NCI-H2029 (cell line): ENCODE measurements at places on chromosomes 5 and 9.

DNA sequence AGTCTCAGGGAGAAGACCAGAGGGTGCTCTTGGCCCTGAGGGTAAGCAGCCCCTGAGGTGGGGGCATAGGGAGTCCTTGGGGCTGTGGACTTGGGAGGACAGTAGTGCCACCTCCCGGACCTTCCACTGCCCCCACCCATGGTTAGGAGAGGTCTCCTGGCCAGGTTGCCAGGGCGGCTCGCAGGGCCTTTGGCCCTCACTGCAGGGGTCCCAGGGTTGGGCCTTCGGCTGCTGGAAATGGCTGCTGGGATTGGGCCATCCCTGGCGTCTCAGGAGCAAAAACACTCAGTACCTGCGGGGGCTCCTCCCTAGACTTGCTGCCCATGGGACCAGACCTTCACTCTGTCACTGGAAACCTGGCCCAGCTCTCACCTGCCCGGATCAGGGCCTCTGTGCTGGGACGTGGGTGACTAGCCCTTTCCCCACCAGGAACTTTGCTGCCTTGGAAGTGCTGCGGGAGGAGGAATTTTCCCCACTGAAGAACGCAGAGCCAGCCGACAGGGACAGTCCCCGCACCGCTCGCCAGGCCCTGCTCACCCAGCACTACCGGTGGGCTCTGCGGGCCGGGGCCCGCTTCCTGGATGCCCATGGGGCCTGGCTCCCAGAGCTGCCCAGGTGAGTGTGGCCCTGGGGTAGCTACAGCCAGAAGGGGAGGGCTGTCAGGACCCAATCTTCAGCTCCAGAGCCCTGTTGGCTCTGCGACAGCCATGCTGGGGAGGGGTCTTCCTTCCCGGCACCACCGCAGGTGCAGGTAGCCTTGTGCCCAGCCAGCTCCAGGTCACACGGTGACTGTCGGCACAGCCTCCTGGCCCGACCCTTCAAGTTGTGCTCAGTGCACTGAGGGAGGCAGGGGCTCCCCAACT is 3.2 kb downstream of the UAP1L1 start:
- no peak for DNase-seq

DNA sequence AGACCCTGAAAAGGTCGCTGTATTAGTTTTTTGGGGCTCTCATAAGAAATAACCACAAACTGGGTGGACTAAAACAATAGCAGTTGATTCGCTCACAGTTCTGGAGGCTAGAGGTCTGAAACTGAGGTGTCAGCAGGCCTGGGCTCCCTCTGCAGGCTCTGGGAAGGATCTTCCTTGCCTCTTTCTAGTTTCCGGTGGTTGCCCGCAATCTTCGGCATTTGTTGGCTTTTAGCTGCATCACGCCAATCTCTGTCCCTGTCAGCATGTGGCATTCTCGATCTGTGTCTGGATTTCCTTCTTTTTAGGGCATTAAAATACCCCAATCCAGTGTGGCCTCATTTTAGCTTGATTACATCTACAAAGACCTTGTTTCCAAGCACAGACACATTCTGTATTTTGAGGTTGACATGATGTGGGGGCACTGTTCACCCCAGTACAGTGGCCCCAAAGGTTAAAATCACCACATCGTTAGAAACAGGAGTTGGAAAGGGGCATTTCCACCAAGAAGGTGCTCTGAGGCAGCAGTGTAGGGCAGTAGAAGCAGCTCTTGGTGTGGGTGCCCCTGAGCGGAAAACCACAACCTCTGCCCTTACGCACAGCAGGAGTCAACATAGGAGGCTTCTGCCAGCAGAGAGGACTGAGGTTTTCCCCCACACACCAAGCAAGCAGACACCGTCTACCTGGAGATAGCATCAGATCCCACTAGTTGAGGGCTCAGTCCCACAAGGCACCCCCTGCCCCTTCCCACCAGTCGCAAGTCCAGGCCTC is 13.5 kb downstream of the ZNF79 start:
- DNase-seq, result no peak

DNA sequence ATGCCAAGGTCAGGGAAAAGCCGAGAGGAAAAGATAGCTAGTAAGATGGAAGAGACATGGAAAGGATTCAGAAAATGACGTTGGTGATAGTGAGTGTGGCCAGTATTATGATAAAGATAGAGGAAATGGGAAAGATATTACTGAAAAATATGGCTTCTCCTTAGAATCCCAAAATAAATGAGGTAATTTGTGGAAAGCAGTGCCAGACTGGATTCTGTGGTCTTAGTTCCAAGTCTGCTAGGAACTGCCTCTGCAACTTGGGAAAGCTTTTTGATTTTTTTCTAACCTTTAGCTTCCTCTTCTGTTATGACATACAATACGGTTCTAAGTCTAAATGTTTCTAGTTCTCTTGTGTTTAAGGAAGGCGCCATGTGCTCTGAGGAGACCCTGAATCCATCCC is 54.2 kb downstream of the GRIA1 start:
- DNase-seq, result no peak

- peak; percentile 76 for DNase-seq
Observed at GRCh38 chr5:143008809-143009521, 238.8 kb downstream of the ARHGAP26 start.

DNA sequence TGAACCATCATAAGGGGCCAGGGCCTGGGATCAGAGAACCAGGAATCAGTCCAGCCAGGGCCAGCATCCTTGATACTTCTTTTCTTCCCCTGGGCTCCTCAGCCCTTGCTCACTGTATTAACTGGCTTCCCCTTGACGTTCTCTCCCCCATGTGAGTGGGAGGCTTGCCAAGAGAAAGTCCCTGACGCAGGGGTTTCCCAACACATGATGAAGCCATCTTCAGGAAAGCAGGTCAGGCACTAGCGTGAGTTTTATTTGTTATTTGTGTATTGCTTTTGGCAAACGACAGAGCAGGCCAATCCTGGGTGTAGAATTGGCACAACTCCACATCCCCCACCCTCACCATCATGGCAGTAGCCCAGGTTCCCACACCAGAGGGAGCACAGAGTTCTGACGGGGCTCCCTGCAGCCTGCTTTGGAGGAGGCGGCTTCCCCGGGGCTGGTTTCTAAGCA is 165.5 kb upstream of the NFIL3 start:
- peak; percentile 7 for DNase-seq

GRCh38 chr5:32709750-32710549 is 1.2 kb upstream of the NPR3 start:
- DNase-seq, result no peak

GRCh38 chr5:30596495-30597064 is 596.9 kb upstream of the CDH6 start:
- DNase-seq, result no peak

- no peak for DNase-seq
Observed at GRCh38 chr5:140627972-140628371, 5.0 kb downstream of the CD14 start.

DNA sequence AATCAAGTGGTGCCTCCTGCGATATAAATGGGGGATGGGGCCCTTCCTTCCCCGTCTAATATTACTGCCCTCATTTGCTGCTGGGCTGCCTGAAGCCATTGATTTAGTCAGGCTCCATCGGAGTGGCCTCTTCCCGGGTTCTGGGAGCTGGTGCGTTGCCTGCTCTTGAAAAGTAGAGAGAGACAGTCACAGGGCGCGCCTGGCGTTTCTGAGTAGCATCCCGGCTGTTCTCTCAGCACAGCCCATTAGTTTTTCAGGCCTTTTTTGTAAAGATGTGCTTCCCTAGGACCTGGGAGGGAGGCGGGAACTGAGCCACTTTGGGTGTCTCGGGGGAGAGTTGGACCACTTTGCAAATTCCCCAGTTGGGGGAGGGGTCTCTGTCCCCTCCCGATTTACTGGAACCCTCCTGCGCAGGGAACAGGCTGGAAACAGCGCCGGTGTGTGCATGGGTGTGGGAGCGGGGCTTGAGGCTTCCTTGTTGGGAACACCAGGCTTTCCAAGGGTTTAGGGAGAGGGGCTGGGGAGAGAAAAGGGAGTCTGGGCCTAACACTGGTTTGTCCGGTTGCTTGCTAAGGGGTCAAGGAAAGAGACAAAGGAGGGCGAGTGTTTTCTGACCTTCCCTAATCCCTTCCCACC is 4.7 kb downstream of the PRDM6 start:
- DNase-seq, result no peak

DNA sequence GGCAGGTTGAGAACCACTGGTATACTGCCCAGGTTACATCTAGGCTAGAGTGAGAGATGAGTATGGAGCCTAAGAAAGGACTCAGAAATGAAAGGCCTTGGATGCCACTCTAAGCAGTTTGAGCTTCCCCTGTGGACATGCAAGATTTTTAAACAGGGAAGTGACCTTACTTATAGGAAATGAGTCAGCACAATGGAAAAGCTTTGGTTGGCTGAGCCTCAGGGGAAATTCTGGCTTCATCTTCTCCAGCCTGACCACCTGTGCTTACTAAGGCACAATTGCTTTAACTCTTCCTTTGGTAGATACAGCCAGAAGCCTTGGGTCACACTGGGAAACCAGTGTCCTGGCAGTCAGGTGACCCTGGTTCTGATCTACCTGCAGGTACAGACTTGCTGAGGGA is 380.2 kb upstream of the ZNF462 start:
- no peak for DNase-seq

- DNase-seq, result no peak
Observed at GRCh38 chr5:150309101-150309885, 6.6 kb upstream of the ARSI start.

- DNase-seq, result no peak
Observed at GRCh38 chr9:120875195-120875565, 1.8 kb downstream of the PHF19 start.

DNA sequence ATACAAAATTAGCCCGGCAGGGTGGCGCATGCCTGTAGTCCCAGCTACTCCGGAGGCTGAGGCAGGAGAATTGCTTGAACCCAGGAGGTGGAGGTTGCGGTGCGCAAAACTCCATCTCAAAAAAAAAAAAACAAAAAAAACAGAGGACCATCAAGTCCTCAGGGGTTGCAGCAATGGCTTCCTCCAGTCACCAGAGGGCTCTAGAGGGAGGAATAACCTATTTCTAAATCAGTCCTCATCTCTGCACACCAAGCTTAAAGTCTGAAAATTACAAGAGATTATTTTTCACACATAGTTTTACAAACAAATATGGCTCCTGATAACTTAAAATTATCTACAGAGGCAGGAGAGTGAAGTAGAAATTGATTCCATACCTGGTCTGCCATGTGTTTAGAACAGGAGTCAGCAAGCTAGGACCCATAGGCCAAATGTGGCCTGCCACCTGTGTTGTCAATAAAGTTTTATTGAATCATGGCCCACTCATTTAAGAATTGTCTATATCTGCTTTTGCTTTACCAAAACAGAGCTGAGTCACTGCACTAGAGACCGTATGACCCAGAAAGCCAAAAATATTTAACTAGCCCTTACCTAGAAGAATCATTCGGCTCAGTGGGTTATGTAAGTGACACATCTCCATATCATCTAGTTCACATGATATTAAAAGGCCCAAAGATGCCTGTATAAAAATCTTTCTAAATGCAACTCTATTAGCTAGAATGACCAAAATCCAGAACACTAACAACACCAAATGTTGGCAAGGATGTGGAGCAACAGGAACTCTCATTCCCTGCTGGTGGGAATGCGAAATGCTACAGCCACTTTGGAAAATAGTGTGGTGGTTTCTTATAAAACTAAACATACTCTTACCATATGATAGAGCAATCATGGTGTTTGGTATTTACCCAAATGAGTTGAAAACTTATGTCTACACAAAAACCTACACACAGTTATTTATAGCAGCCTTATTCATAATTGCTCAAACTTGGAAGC is 207.7 kb downstream of the FRMD3 start:
- DNase-seq, result no peak

GRCh38 chr9:123597048-123597447 is 241.1 kb downstream of the CRB2 start:
- DNase-seq, result no peak

DNA sequence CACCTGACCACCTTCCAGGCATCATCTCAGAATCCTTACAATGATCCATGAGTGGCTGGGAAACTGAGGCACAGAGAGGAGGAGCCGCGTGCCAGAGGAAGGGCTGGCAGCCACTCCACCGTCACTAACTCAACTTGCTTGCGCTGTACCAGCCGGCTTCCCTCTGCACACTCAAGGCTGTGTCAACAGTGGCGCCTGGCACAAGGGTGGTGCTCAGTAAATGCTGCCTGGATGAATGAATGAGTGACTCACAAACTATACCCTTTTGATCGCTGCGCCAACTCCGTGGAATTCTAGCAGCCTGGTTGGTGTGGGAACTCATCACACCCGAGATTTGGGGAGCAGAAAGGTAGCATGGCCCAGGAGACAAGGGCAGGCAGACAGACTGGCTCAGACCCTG is 21.9 kb downstream of the PRRX2 start:
- no peak for DNase-seq

DNA sequence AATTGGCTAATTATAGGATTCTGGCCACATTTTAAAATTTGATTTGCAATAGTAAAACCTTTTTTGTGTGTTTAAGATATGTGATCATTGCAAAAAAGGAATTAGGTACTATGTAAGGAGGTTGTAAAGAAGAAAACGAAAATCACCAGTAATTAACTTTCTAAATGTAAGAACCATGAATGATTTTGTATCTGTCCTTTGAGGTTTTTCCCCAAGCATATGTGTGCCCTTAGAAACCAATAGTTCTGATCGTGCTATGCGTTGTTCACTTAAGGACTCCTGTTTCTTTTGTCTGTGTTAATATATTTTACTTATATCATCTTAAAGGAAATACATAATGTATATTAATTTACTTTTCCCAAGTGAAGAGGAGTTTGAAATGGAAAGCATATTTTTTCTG is 410.2 kb downstream of the PSAT1 start:
- no peak for DNase-seq

- DNase-seq, result no peak
Observed at GRCh38 chr5:151692312-151692711, 5.6 kb upstream of the SPARC start.

DNA sequence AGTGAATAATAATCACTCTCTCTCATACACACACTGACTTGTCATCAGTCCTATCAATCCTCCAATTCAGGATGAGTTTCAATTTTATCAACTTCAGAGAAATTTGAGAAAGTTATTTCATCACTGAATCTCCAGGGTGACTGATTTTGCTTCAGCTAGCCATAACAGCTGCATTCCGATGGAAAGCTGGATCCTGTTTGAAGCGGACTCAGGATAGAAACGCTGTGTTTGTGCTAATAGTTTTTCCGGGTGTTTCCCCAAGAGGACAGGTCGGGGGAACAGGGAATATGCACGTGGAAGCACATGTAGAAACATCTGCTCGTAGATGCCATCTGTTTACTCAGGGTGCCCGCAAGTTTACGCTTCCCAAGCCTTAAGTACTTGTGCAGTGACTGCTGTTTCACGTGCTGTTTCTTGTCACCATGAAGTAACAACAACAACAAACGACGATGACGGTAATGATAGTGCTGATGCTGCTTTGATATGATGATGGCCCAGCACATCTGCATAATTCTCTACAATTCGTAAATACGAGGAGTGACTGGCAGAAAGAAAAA is 263.7 kb upstream of the DAPK1 start:
- DNase-seq, result no peak

GRCh38 chr9:115939065-115939765 is 214.4 kb upstream of the PAPPA start:
- DNase-seq, result no peak

DNA sequence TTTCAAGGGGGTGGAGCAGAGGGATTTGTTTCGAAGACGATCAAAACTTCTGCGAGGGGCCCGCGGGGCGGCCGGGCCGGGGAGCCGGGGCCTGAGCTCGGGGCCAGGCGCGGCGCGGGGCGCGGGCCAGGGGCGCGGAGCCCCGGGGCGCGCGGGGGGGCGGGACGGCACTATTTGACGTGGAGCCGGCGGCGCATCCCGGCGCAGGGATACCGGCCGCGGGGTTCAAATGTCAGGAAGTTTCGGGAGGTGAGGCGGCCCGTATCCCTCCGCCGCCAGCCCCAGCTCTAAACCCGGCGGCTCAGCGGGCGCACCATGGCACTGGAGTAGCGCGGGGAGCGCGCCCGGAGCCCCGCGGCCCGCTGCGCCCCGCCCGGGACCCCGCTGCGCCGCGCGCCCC is at the start of gene LMX1B:
Gene LMX1B (plus strand): TSS at position 278 of the 400 bp plus-strand sequence. CDS start 522 bp downstream, outside the sequence.
- no peak for DNase-seq
